Stimulated activated CD8-positive, alpha-beta memory T cell treated with anti-CD3 and anti-CD28 coated beads, Interleukin-12 subunit alpha, Interleukin-12 subunit beta, amount 100 ng/mL, for 4 hours (primary cell): ENCODE measurements at places on chromosomes 7 and 10.
A peak's percentile ranks its signal among the peaks of the same experiment; 100 is the strongest.

DNA sequence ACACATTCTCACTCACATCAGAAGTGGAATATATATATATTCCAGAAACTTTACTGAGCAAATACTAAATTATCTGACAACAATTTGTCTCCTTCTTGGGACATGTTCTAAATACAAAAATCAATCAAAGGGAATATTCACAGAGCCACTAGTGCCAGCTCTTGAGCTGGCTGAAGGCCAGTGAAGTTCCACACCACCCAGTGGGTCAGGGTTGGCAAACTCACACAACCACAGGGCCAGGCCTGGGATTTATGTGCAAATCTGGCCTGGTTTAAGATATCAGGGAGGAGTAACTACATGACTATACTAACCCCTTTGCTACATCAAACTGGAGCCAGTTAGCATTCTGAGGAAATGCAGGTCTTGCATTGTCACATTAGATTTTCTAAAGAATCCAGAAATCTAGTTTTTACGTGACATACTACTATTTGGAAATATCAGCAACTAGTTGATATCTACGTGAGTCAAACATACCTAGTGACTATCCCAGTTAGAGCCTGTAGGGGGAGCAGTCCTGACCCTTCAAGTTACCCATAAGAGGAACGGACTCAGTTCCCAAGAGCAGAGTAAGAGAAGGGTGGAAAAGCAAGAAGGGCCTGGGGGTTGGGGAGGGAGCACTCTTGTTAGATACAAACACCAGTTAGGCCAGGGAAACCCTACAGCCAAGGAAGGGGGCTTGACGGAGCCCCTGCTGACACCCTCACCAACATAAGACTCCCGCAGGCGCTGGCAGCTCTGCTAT lies 600.4 kb downstream of the KCNMA1 start:
- no peak for DNase-seq

DNA sequence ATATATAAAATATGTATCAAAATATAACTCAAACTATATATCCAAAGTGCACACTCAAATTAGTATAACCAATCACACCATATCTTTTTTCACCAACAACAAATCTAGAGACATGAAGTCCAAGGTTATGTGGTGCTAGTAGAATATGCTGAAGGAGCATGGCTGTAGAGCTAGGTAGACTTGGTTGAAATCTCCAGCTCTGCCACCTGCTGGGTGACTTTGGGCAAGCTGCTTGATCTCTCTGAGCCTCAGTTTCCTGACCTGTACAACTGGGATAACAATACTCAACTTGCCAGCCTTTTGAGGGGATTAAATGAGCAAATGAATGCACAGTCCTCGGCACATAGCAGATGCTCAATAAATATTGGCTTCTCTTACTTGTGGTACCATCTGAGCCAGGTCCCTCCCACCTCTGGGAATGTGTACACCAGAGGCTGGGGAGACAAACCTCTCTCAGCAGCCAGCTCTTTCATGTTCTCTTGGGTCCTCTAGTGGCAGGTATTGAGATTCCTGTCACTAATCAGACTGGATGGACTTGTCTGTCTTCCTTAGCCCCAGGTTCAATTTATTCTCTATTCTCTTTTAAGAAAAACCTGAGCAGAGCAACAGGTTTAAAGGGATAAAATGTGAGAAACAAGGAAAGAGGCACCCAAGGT lies 94.3 kb upstream of the PDE1C start:
- no peak for DNase-seq

- DNase-seq = no peak
These were observed 16.0 kb upstream of the GDI2 start for GRCh38 chr10:5829267-5829666.

DNA sequence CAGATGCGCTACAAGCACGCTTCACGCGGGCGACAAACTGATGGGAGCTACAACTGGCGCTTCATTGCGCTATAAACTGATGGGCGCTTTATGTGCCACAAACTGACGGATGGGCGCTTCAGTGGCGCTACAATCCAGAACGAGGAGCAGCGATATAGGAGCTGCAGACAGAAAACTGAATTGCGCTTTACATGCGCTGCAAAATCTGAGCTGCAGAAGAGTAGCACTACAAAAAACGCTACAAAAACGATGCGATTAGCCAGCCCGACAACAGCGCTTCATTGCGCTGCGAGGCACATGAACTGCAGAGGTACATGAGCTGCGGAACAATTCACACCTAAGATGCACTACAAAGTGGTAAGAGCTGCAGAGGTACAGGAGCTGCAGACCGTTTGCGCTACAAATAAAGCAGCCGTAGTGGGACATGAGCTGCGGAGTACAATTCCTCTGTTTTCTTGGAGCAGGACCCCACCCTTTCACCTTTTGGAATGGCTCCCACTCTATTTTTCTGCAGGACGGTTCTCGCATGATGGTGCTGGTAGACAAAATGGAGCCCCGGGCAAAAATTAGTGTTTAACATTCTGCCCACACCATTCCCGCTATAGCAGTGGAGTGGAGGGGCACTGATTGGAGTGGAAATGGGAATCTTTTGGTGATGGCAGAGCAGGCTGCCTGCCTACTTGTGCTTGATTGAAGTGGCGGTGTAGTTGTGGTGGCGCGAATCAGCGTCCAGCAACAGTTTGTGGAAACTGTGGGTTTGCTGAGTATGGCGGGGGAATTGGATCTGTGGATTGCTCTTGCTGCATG lies 1.2 kb upstream of the SGCE start:
- DNase-seq = no peak

- peak; percentile 2 for DNase-seq
These were observed 151.8 kb upstream of the YAE1 start for GRCh38 chr7:39414224-39415035.

DNA sequence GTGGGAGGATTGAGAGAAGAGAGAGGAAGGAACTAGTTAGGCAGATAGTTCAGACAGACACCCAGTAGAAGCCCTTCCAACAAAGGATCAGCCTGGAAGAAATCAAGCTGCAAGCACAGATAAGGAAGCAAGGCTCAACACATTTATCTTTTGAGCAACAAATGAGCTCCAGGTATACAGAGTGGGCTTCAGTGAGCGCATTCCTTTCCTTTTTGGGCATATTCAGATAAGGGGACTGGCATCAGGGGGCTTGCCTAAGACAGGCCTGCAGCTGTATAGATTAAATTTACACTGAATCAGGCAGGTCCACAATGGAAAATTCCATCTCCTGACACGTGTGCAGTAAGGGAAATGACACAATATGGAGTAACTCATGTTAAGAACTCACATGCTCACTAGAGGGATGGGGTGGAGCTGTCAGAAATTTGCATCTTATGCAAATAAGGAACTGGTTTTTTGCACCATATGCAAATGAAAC lies 147.2 kb downstream of the AKR1D1 start:
- DNase-seq = no peak

DNA sequence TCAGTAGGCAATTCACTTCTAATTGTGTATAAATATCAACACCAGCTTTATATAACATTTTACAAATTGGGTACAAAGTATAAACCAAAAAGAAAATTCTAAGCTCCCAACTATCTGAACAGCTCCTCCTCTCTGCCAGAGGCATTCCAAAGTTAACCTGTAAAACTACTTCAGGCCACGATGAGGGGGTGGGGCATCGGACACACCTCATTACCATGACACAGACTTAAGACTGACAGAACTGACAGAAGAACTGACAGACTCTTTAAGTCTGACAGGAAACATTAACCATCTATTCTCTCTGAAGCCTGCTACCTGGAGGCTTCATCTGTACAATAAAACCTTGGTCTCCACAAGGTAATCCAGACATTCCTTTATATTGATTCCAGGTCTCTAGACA lies 12.3 kb downstream of the ESYT2 start:
- DNase-seq = no peak

GRCh38 chr7:27094304-27095049 lies 1.3 kb downstream of the HOXA1 start:
- no peak for DNase-seq

DNA sequence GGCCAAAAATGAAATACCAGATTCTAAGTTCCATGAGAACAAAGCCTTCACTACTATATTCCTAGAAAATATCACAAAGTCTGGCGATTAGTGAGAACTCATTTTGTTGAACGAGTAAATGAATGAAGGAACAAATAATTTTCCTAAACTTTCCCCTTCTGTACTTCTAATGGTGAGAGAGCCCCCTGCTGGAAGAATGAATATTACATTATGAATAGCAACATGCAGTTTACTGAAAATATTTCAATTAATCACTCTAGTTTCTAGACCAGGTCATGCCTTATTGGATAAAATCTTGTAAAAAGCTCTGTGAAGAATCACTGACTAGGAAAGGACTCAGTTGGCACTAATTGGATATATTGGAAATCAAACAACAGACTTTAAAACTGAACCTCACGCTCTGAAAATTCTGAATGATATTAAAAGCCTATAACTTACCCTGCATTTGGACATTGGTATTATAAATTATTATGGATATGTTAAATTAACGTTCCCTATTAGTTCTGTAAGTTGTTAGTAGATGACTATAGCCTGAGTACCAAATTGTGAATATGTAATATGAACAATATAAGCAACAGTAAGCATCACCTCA lies 32.4 kb upstream of the MTPN start:
- DNase-seq = no peak

GRCh38 chr10:114821293-114821914 lies at the start of gene FHIP2A:
TSS of gene FHIP2A (plus strand) at chr10:114821780. CDS start at chr10:114822079, 299 bp downstream.
- peak; percentile 79 for DNase-seq

DNA sequence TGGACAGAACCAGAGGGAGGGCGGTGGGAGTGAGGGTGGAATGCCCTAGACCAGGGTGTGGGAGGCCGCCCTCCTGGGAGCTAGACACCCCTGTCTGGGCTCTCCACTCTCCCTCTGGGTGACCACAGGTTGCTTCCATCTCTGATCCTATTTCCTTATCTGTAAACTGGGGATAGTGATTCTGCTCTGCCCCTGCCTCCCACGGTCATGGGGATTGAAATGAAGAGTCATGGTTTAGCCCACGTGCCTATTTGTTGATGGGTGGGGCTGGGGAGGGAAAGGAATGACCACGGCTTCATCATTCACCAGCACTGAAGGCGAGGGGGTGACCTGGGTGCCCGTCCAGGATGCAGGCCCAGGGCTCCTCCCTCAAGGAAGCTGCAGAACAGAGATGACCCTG lies 49.3 kb upstream of the PCBD1 start:
- no peak for DNase-seq

GRCh38 chr10:94706089-94706488 lies 22.6 kb downstream of the CYP2C18 start:
- no peak for DNase-seq

GRCh38 chr7:57343901-57344622 lies 105.9 kb upstream of the ZNF716 start:
- DNase-seq = no peak

- DNase-seq = no peak
These were observed 473.8 kb downstream of the KCNMA1 start for GRCh38 chr10:77163670-77164348.

DNA sequence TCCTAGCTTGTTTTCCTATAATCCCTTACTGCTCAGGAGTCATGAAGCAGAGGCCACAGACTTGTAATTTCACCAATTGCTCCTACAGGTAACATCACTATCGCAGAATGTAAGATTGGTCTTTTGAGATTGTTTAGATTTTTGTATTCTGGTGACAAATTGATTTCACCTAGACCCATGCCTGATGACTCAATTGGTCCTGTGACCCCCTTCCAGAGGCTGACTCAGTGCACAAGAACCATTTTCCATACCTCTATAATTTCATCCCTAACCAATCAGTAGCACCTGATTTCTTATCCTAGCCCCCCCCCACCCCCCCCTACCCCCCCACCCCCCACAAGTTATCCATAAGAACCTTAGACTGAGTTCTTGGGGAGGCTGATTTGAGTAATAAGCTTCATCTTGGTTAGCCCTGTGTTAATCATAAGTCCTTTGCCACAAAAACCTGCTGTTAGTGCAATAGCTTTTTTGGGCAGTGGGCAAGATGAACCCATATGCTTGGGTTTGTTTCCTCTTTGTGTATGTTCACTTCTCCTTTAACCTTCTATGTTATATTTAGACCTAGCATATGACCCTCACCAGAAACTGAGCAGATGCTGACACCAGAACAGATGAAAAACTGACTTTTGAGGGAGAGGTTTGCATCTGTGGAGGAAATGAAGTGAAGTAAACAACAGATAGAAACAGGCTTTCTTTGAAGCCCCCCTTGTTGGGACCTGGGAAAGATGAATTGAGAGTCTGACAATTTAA lies 187.1 kb downstream of the KIF20B start:
- DNase-seq = no peak

DNA sequence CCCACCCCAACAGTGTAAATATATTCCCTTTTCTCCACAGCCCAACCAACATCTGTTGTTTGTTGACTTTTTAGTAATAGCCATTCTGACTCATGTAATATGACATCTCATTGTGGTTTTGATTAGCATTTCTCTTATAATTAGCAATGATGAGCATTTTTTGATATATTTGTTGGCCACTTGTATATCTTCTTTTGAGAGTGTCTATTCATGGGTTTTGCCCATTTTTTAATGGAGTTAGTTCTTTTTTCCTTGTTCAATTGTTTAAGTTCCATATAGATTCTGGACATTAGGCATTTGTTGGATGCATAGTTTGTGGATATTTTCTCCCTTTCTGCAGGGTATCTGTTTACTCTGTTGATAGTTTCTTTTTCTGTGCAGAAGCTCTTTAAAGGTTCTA lies 340.1 kb downstream of the NXPH1 start:
- no peak for DNase-seq

GRCh38 chr7:27176524-27176845 lies 2.4 kb upstream of the HOXA10 start:
- DNase-seq = no peak

DNA sequence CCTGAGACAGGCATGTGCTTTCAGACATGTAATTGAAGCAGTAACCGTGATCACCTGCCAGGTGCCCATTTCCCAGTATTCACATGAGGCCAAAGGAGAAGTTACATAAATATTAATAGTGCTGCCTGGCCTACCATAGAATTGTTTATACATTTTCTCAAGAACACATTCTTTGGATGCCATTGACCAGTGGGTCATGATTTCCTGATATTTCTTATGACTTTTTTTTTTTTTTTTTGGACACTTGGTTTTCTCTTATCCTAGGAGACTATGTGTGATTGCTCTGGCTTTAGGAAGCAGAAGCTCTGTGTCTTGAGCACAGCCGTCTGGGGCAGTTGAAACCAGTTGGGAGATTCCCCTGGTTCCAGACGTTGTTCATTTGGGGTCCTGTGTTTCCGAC lies 143.9 kb upstream of the NPS start:
- no peak for DNase-seq

DNA sequence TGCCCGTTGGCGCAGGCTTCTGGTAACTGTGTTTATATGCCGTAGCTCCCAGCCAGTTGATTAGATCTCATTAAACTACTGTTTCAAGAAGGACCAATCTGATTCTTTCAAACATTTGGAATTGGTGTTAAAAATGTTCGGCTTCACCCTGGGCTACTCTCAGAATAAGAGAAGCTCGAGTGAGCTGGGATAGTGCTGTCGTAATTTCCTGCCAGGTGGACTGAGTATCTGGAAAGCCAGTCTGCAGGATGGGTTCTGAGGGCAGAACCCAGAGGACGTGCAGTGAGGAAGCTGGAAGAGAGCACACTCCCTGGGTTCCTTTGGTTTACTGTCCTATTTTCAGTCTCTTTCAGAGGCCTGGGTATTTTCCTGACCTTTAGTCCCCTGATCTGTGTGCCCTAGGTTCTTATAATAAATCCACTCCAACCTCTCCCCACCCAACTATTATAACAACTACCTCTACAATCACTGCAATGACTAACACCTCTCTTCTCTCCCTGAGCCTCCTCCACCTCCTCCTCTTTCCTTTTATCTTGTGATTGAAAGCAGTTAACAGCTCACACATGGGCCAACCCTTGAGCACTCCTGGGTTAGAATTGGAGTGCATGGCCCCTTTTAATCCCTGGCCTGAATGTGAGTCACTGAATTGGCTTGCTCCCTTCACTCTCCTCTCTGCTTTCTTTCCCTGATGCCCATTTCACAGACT lies 63.0 kb downstream of the AOAH start:
- DNase-seq = no peak
